ENCODE measurements at places on chromosomes 6 and 20. TPM values are rescaled to one million over a fixed set of nuclear protein-coding genes. Genes with fewer than 3 reads are reported as not detected.

OR2H1 gene
- not detected for total RNA-seq

FABP7 gene
- 31.6 TPM for total RNA-seq

MACROD2 gene
- 17.6 TPM for total RNA-seq

SLC35D3 gene
- 0.10 TPM for total RNA-seq

OR2H2 gene
- total RNA-seq = not detected

HLA-DRB5 gene
- 0.79 TPM for total RNA-seq

DLL1 gene
- 11.2 TPM for total RNA-seq

TRIM38 gene
- 8.7 TPM for total RNA-seq

GSTA2 gene
- total RNA-seq = not detected

LRRC73 gene
- total RNA-seq = 0.20 TPM

HLA-DOA gene
- total RNA-seq = 2.3 TPM

BPIFB2 gene
- total RNA-seq = not detected

CLPSL2 gene
- not detected for total RNA-seq

GTPBP2 gene
- total RNA-seq = 34.8 TPM

ELOVL4 gene
- total RNA-seq = 60.1 TPM

SCUBE3 gene
- total RNA-seq = 2.4 TPM

ARMH2 gene
- not detected for total RNA-seq

PRDM13 gene
- not detected for total RNA-seq

CFAP61 gene
- total RNA-seq = 0.20 TPM

PNLDC1 gene
- total RNA-seq = 0.30 TPM

KCNB1 gene
- total RNA-seq = 2.4 TPM

SIRPB2 gene
- total RNA-seq = 1.8 TPM

RPL7L1 gene
- total RNA-seq = 88.3 TPM

SYNCRIP gene
- 71.9 TPM for total RNA-seq

KCNQ2 gene
- 1.2 TPM for total RNA-seq

GZF1 gene
- total RNA-seq = 17.3 TPM

BTN1A1 gene
- not detected for total RNA-seq

GPX6 gene
- total RNA-seq = not detected

HM13 gene
- total RNA-seq = 41.1 TPM

SOX18 gene
- total RNA-seq = 3.7 TPM

CRISP1 gene
- total RNA-seq = not detected

FRK gene
- 3.6 TPM for total RNA-seq

CLIC1 gene
- 185 TPM for total RNA-seq

RAB44 gene
- total RNA-seq = 0.59 TPM
